ENCODE measurements at places on chromosomes 1 and 21.

DNA sequence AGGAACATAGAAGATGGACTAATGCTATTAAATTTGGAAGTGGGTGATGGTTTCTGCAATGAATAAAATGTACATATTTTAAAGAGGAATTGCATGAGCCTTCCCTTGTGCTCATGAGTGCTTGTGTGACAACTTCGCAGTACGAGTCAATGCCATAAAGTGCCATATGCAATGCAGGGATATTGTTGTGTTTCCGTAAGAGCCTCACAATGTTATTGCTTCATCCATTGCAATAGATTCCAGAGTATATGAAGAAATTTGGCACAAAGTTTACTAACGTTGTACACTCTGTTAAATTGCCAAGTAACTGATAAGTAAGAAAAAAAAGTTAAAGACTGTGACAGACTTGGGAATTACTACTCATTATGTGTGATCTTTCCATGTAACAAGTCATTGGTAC lies 22.3 kb downstream of the BTG3 start:
- no peak for DNase-seq

GRCh38 chr1:25445993-25446538 lies 15.4 kb downstream of the MACO1 start:
- DNase-seq: no peak

GRCh38 chr1:63914706-63915105 lies 140.9 kb downstream of the ROR1 start:
- DNase-seq: no peak

DNA sequence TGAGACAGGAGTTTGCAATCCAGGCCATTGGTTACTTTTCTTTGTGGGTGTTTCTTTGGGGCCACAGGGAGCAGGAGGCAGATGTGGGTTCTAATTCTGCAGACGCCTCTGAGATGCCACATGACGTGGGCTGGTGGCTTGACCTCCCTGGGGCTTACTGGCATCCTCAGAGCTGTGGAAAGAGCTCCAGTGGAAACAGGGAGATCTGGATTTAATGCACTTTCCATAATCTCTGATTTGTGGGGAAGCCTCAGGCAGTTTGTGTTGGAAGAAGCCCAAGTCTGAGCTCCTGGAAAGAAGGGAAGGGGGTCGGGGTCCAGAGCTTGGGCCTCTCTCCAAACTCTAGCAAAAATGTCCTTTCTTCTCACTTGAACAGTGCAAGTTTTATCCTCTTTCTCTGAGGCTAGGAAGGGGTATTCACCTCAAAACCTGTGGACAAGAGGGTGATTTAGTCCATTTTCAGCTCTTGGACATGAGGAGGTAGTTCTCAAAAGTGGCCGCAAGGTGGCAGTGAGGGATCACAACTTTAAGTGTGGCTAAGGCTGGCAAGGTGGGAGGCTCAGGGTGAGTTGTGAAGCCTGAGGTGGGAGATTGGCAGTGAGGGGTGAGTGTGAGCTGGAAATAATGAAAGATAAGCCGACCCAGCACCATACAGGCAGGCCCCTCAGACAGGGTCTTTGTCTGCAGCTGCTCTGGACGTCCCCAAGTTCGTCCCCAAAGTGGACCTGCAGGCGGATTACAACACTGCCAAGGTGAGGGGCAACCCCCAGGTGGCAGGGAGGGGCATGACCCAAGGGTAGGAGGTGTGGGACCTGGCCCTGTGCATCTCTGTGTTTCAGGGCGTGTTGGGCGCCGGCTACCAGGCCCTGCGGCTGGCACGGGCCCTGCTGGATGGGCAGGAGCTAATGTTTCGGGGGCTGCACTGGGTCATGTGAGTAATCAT lies 9.2 kb downstream of the IKBKE start:
- DNase-seq: peak; percentile 51

- no peak for DNase-seq
Observed at GRCh38 chr1:34050709-34051485, 114.1 kb downstream of the CSMD2 start.

- DNase-seq: peak; percentile 82
Observed at GRCh38 chr1:55362558-55362957, 147.4 kb upstream of the USP24 start.

All from HCEC 1CT (cell line).